Activated CD4-positive, alpha-beta T cell treated with anti-CD3 and anti-CD28 coated beads for 36 hours (primary cell): ENCODE measurements at places on chromosomes 4 and X.

DNA sequence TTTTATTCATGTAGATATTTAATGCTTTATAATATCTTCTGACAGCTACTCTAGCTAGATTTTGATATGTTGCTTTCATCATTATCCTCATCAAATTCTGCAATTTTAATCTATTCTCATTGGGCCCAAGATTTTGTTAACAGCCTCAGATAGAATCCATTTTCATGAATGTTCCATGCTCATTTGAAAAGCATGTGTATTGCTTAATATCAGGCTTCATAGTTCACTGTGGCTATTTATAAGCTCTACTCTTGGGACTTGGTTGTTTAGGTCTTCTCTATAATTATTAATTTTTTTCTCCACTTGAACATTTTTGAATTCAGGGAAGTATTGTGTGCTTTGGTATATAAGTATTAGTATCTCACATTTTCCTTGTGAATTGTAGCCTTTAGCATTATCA lies 41.8 kb downstream of the RAB40A start:
- DNase-seq, result no peak

GRCh38 chr4:1626941-1627340 lies 57.2 kb downstream of the FAM53A start:
- DNase-seq, result no peak

- DNase-seq, result no peak
Measured at GRCh38 chr4:169976951-169977350, 49.2 kb downstream of the MFAP3L start.

- no peak for DNase-seq
Measured at GRCh38 chrX:112664924-112665323, 14.8 kb downstream of the LHFPL1 start.

DNA sequence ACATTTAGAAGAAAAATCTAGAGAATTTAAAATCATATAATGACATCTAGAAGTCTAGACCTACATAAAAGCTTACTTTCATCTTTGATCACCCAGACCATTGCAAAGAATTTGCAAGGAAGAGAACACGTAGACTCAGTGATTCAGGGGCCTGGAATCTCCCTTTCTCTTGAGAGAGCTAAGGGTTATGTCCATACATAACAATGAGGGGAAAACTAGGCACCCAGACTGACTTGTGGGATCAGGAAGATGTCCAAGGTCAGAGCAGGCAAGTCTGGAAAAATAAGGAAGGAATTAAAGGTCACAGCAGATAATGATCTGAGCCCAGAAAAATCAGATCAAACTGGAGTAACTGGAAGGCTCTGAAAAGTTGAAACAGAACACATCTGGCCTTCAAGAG lies 198.4 kb upstream of the SFRP2 start:
- DNase-seq, result no peak

DNA sequence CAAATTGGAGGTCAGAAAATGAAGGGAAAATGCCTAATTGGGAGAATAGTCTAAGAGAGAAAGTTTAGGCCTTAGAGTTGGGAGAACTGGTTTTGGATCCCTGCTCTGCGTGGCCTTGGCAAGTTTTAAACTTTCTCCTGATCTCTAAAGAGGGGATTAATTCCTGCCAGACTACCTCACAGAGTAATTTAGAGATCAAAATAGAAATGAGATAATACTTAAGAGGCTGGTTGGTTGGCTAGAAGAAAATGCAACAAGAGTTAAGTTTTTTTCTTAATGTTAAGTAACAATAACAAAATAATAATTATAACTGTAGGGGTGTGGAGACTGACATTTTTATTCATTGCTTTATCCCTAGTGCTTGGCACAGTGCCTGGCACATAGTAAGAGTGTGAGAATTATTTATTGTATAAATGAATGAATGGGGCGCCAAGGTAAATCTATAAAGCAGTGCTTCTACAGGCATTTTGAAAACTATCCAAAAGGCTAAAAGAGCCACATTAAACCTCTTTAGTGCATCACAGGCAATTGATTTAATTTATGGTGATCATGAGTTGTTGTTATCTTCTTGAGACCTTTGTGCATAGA lies 160.5 kb downstream of the RASL11B start:
- DNase-seq, result no peak

DNA sequence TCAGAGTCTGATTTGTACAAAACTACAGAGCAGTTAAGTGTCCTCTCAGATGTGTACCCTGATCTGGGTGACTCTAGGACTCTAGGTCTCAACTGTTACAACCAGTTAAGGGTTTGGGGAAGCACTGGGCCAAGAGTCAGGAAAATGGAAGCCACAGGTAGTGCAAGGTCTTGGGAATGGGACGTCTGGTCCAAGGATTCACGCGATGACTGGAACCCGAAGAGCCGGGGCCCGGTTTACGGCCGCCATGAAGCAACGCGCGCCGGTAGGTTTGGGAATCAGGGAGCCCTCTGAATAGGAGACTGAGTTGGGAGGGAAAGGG lies 321 bp upstream of the HPRT1 start:
- DNase-seq, result no peak

GRCh38 chrX:38919202-38919601 lies 117.9 kb downstream of the MID1IP1 start:
- no peak for DNase-seq

- DNase-seq, result no peak
Measured at GRCh38 chr4:176270669-176271068, 1.6 kb upstream of the ASB5 start.

DNA sequence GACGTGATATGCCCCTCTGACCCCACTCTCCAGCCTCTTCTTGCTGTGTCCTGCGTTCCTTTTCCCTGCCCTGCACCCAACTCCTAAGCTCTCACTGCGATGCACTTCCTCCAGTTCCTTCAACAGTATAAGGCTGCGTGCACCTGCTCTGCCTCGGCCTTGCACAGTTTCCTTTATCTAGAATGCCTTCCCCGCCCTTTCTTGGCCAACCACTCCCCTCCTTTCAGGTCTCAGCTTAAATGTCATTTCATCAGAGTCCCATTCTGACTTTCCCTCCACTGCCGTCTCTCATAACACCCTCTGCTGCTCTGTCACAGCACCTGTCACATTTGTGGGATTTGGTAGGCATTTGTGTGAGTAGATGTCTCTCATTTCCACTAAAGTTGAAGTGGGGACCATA lies 58.4 kb upstream of the NEIL3 start:
- peak; percentile 58 for DNase-seq

DNA sequence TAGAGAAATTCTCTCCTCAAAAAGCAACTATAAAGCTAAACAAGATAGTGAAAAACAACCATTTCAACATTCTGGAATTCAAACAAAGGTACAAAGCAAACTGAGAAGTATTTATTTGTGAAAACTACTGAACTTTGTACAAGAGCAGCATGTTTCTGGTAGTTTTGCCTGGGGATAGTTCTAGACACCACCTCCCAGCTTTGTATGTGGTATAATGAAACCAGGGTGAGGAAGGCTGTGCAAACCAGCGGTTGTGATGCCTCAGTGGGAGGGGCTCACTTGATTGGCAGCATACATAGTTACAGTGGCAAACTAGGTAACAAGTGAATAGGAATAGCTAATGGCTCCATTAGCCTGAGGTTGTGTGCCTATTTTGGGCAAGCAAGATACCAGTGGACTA lies 18.6 kb upstream of the FRMD7 start:
- no peak for DNase-seq

DNA sequence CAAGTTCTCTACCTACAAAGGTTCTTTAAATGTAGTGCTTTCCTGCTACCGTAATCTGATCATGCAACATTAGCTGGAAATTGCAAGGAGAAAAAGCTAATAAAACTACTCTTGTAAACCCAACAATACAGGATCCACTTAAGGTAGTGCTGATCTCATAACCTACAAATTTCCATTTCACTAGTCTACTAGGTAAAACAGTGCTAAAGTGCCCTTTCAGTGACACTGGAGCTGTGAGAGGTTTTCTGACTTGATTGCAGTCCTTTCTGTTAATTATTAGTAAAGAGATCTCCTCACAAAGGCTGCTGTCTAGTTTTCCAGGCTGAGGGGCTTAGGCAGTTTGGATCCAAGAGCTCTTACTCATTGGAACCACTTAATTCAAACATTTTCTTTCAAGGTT lies 1118.7 kb downstream of the SH3BGRL start:
- DNase-seq, result no peak

- no peak for DNase-seq
Measured at GRCh38 chrX:39502486-39502885, 595.3 kb downstream of the BCOR start.

GRCh38 chr4:122606364-122607043 lies 14.4 kb downstream of the IL21 start:
- DNase-seq, result no peak

- DNase-seq, result peak; percentile 37
Measured at GRCh38 chrX:63330681-63331080, 20.5 kb downstream of the SPIN4 start.

- DNase-seq, result peak; percentile 1
Measured at GRCh38 chr4:7792616-7793015, 147.0 kb downstream of the AFAP1 start.

GRCh38 chrX:133555782-133556458 lies 140.6 kb upstream of the GPC4 start:
- DNase-seq, result no peak

GRCh38 chr4:176949029-176949428 lies 156.3 kb upstream of the VEGFC start:
- DNase-seq, result no peak

- DNase-seq, result no peak
Measured at GRCh38 chr4:17812125-17812524, 1.3 kb downstream of the NCAPG start.

DNA sequence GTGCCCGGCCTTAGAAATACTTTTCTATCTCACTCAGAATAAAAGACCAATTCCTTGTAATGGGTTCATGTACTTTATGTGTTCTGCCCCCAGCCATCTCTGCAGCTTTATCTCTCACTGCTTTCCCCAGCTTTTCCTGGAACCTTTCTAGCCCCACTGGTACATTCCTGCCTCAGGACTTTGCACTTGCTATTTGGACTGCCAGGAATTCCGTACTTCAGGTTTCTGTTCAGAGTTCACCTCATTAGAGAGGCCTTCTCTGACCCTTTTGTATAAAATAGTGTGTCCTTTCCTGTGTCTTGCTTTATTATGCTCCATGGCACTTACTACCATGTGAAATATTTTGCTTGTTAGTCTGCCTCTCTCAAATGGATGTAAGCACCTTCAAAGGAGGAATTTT lies 112.5 kb downstream of the PDLIM5 start:
- DNase-seq, result no peak

GRCh38 chrX:68684291-68684918 lies 36.9 kb downstream of the STARD8 start:
- peak; percentile 48 for DNase-seq

- no peak for DNase-seq
Measured at GRCh38 chr4:120163895-120164294, 97.2 kb upstream of the MAD2L1 start.

DNA sequence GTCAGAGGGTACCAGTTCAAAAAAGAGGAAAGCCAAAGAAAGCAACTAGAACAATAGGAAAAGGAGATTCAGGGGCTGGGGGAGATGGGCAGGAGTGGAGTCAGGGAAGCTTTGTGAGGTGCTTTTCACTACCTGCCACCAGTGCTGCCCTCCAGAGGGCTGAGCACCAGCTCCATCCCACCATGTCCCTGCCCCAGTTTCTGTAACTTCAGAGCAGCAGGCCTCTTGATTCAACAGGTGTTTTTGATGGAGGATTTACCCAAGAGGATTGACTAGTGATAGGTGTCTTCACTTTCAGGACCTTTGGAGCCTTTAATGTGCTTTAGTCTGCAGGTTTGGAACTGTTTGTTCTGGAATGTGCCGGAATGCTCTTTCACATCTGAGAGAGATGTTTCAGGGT lies 12.1 kb downstream of the KIT start:
- no peak for DNase-seq

GRCh38 chr4:77711469-77711868 lies 105.8 kb downstream of the CXCL13 start:
- DNase-seq, result no peak

GRCh38 chr4:93313197-93313596 lies 515.4 kb upstream of the ATOH1 start:
- no peak for DNase-seq

DNA sequence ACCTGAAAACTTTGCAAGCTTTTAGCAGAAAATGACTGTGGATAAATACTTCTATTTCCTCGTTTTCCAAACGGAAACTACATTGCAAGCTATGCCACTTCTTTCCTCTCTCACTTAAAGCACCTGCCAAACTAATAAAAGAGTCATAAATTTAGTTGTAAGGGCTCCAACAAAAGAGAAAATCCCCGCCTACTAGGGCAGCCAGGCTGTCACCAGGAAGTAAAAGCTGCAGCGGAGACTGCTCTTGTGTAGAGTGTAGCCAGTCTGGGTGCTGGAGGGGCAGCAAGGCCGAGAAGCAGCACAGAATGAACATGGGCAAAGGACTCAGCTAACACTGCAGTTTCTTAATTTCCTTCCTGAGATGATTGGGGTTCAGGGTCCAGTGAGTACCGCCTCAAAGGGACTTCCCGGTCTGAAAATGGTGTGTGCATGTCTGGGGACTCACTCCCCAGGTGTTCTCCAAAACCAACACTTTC lies 89.3 kb upstream of the MAML3 start:
- DNase-seq, result peak; percentile 45

- no peak for DNase-seq
Measured at GRCh38 chr4:168162604-168163003, 70.3 kb downstream of the ANXA10 start.

- DNase-seq, result no peak
Measured at GRCh38 chr4:133600008-133600407, 450.9 kb downstream of the PCDH10 start.

DNA sequence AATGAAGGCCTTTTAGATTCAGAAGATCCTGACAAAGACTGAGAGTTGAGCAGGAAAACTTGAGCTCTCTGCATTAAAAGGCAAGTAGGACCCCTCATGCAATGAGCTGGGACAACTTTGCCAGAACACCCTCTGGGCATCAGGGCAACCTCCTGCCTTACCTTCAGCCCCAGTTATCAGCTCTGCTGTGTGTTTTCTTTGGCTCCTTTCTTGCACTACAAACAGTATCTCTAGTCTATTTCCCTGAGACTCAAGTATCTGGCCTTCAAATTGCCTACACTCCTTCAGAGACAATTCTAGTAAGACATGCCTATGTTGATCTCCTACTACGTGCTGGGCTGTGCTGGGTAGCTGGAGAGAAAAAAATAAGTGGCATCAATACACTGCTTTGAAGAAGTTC lies 192.2 kb downstream of the MID1IP1 start:
- no peak for DNase-seq

DNA sequence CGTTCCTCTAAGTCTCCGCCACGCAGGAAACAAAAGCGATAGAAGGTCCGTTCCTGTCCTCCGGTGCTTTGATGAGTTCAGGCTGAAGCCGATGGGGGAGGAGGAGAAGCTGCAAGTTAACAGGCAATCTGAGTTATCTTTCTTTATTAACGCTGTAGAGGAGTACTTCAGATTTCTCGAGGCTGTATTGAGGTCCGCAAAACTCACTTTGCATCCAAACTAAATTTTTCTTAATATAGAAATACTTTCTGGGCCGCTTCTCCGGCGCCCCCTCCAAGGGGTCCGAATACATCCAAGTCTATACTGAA lies 395 bp upstream of the SOWAHB start:
- no peak for DNase-seq
